Vein endothelial cell (primary cell): ENCODE measurements at places on chromosomes 13 and 19. TPM values are rescaled to one million over a fixed set of nuclear protein-coding genes. Genes with fewer than 3 reads are reported as not detected.

The CD37 gene
- total RNA-seq, result not detected in 2 replicates

The HCST gene
- not detected in 2 replicates for total RNA-seq

The CGB3 gene
- total RNA-seq, result not detected in 2 replicates

The POSTN gene
- 29.3 and 420 TPM in 2 replicates for total RNA-seq

The MISP gene
- not detected in 2 replicates for total RNA-seq

The CEACAM4 gene
- total RNA-seq, result not detected in 2 replicates

The KLF1 gene
- not detected in 2 replicates for total RNA-seq

The FFAR2 gene
- total RNA-seq, result not detected in 2 replicates

The CCDC70 gene
- total RNA-seq, result not detected in 2 replicates

The PRODH2 gene
- total RNA-seq, result not detected in 2 replicates

The SPACA4 gene
- not detected in 2 replicates for total RNA-seq

The KRTDAP gene
- total RNA-seq, result not detected in 2 replicates

The CNN2 gene
- 249 and 315 TPM in 2 replicates for total RNA-seq

The DCT gene
- 0.10 TPM in 1 of 2 replicates, not detected in the other for total RNA-seq

The ANKLE1 gene
- 0.96 and 1.3 TPM in 2 replicates for total RNA-seq

The GFY gene
- total RNA-seq, result not detected in 2 replicates

The KASH5 gene
- not detected in 2 replicates for total RNA-seq

The YJEFN3 gene
- total RNA-seq, result 0.33 and 0.48 TPM in 2 replicates

The LYPD5 gene
- total RNA-seq, result under 0.01 and 0.10 TPM in 2 replicates

The TLE6 gene
- total RNA-seq, result 1.1 and 1.6 TPM in 2 replicates

The ATP8B3 gene
- 1.6 and 1.7 TPM in 2 replicates for total RNA-seq

The FPR3 gene
- under 0.01 and 0.10 TPM in 2 replicates for total RNA-seq

The PSG2 gene
- not detected in 2 replicates for total RNA-seq

The HSD17B14 gene
- total RNA-seq, result 0.98 and 3.5 TPM in 2 replicates

The GSX1 gene
- total RNA-seq, result not detected in 2 replicates

The MAP4K1 gene
- total RNA-seq, result 0.19 and 0.33 TPM in 2 replicates

The ZNF536 gene
- total RNA-seq, result not detected in 2 replicates

The ARL11 gene
- 0.10 and 0.33 TPM in 2 replicates for total RNA-seq

The WDR88 gene
- total RNA-seq, result not detected in 2 replicates

The ITM2B gene
- total RNA-seq, result 250 and 251 TPM in 2 replicates

The ZNF561 gene
- total RNA-seq, result 26.8 and 28.4 TPM in 2 replicates

The B3GNT8 gene
- 5.1 and 5.9 TPM in 2 replicates for total RNA-seq

The ZNF583 gene
- 5.8 and 7.5 TPM in 2 replicates for total RNA-seq

The ZNF541 gene
- total RNA-seq, result 0.19 and 0.33 TPM in 2 replicates

The LILRB4 gene
- not detected in 2 replicates for total RNA-seq

The ZNF154 gene
- total RNA-seq, result 0.33 and 3.7 TPM in 2 replicates

The SMIM24 gene
- total RNA-seq, result 0.33 TPM in 1 of 2 replicates, not detected in the other
